Smooth muscle cell of the pulmonary artery (primary cell): ENCODE measurements at places on chromosomes 4 and X. TPM values are rescaled to one million over a fixed set of nuclear protein-coding genes. Genes with fewer than 3 reads are reported as not detected.

PCYT1B gene
- 0.76 and 0.91 TPM in 2 replicates for total RNA-seq

TCEAL7 gene
- 19.9 and 31.7 TPM in 2 replicates for total RNA-seq

IL2 gene
- not detected in 2 replicates for total RNA-seq

CLDN34 gene
- not detected in 2 replicates for total RNA-seq

IGSF1 gene
- 0.07 and 0.72 TPM in 2 replicates for total RNA-seq

CLGN gene
- total RNA-seq = 0.07 and 4.3 TPM in 2 replicates

SLITRK4 gene
- 0.43 and 2.0 TPM in 2 replicates for total RNA-seq

NMU gene
- not detected in 2 replicates for total RNA-seq
